ENCODE measurements at places on chromosomes 1 and 21. TPM values are rescaled to one million over a fixed set of nuclear protein-coding genes. Genes with fewer than 3 reads are reported as not detected.

The SLC1A7 gene
- polyA plus RNA-seq, result 0.10 TPM

The GREM2 gene
- polyA plus RNA-seq, result 0.80 TPM

The MAGI3 gene
- 23.9 TPM for polyA plus RNA-seq

The PLA2G2E gene
- polyA plus RNA-seq, result not detected

The ADAMTS5 gene
- 22.0 TPM for polyA plus RNA-seq

DNA sequence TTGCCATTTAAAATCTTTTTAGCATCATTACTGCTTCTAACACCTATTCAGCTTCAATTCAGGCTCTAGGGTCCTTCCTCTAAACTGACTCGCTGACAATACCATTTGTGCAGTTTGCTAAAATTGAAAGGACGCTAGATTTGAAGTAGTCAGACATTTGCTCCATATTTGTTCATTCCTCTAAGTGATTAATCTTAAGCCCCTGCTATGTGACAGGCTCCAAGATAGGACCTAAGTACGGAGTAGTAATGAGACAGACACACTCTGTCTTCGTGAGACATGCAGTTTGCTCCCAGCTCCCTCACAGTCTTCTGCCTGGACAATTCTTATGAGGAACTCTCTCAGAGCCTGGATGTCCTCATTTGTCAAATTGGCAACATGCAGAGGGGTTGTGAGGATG is 26.1 kb upstream of the CD53 start:
- no peak for DNase-seq

GRCh38 chr1:226764533-226764932 is 25.5 kb upstream of the ITPKB start:
- no peak for DNase-seq

- DNase-seq, result no peak
These were observed 157.4 kb downstream of the HUNK start for GRCh38 chr21:32030146-32030652.

GRCh38 chr1:240294566-240294965 is 202.9 kb downstream of the FMN2 start:
- DNase-seq, result no peak

DNA sequence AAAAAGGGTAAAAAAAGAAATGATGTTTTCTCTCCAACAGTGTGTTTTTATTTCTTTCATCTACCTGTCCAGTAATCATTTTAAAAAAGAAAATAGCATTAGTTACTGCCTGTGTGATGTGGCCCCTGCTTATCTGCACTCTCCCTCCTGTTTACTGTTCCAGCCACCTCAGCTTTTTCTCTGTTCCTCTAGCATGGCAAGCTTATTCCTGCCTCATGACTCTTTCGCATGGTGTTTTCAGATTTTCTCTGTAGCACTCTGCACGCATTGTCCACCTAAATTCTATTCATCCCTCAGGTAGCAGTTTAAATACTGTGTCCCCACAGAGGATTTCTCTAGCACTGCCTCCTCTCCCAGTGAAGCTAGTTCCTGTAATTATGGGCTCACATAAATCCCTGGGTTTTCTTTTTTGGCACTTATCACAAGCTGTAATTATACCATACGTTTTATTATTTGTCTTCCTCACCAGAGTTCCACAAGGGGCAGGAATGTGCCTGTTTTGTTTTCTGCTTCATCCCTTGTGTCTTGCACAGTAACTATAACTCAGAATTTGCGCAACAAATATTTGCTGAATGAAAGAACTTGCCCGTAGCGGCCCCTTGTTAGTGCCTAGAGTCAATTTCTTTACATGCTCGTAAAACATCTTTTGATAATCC is 51.4 kb upstream of the LRIG2 start:
- DNase-seq, result no peak

DNA sequence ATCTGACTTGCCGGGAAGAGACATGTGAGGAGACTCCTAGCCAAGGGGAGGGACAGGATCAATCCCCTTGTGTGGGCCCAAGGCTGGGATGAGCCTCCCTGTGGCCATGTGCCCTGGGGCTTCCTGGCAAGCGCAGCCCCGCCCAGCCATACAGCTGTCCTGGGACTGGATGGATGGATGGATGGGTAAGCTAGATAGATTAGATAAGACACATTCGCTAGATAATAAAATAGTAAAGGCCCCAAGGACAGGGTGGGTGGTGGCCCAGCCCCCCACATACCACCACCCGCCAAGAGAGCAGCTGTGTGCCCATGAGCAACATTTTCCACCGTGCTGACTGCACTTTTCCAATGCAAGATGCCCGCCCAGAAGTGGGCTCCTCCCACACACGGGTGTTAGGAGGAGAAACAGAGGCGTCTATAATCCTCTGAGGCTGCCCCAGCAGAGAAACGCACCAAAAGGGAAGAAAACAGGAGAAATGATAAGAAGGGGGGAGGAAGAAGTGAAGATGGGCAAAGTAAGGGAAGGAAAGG is 25.1 kb downstream of the ZBTB17 start:
- DNase-seq, result no peak

DNA sequence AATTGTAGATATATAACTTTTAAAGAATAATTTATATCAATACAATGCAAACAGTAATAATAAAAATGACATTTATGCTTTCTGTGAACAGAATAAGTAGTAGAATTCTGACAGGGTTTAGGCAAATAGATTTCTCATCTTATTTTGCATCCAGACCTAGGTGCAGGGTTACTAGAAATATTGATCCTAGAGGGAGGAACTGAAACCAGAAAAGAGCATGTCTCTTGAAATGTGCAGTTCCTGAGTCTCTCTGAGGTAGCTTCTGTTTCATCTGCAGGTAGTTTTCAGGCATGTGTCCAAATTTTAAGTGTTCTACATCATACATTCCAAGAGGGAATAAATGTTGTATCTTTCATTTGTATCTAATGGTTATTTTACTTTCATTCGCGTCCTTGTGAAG is 631.9 kb upstream of the ADGRL4 start:
- DNase-seq, result no peak

GRCh38 chr1:235601104-235601503 is 48.5 kb downstream of the GNG4 start:
- DNase-seq, result no peak

GRCh38 chr1:86542631-86543030 is 4.2 kb upstream of the CLCA4 start:
- no peak for DNase-seq

- no peak for DNase-seq
These were observed 31.7 kb downstream of the SLC5A9 start for GRCh38 chr1:48254254-48254653.

DNA sequence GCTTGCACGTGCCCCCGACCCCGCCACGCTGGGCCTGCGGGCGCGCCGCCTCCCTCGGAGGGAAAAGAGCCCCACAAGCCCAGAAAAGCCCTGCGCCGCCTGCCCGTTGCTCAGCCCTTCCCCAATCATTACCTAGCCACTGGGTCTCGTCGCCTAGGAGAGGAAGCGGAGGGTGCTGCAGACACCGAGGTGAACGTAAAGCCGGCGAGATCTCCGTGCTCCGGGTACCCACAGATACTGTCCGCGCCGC is at the start of gene ENO1:
ENO1 (minus strand) TSS at position 239 of the 250 bp plus-strand sequence. CDS start 3,778 bp downstream, outside the sequence.
- DNase-seq, result no peak

DNA sequence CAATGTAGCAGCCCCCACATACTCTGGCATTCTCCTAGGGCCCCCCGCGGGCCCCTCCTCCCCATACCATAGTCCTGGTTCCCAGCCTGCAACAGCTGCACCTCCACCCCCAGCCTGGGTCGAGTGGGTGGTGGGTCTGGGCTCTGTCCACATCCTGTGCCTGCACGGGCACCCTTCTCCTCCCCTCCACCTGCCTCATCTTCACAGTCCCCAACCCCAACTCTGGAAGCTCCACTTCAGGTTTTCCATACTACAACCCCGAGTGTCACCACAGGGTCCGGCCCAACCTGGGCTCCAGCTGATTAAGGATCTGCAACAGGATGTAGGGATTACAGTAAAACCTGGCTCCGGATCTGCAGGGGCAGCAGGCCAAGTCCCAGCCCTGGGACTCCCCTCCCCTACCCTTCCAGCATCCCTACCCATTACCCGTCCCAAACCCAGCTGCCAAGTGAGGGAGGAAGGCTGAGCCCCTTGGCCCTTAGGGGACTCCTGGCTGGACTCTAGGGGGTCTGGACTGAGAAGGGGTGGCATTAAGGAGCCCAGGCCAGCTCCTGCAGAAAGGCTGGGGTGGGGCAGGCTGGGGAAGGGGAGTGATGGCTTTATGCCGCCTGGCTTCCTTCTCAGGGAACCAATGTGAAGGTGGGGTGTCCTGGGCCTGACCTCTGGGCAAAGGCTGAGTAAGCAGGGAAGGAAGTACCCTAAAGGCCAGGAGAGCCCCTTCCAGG is 116.8 kb downstream of the CASZ1 start:
- DNase-seq, result no peak

GRCh38 chr1:221025956-221026355 is 146.7 kb downstream of the HLX start:
- DNase-seq, result no peak

- DNase-seq, result no peak
These were observed 174.6 kb downstream of the KCNK2 start for GRCh38 chr1:215256936-215257679.

DNA sequence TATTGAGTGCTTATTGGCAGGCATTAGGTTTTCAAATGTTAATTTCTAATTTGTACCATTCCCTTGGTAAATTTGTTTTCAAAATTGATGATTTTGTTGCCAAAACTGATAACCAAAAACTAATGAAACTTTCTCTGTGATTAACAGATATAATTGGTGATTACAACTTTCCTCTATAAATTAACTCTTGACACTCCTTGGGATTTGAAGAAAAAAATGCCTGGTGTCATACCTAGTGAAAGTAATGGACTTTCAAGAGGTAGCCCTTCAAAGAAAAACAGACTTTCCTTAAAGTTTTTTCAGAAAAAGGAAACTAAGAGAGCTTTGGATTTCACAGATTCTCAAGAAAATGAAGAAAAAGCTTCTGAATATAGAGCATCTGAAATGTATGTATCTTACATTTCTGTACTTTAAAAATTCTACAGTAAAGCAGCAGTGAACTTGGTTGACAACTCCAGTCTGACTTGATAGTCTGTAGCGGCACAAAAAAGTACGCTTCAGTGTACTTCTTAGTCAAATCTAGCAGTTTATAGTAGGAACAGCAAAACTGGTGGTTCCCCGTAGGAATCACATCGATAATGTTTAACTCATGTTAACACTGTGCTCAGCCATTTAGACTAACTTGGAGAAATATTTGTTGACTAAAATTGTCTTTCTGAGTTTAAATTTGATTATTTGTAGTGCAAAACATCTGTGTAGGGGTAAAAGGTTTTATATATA is 3.0 kb downstream of the USP1 start:
- DNase-seq, result no peak

DNA sequence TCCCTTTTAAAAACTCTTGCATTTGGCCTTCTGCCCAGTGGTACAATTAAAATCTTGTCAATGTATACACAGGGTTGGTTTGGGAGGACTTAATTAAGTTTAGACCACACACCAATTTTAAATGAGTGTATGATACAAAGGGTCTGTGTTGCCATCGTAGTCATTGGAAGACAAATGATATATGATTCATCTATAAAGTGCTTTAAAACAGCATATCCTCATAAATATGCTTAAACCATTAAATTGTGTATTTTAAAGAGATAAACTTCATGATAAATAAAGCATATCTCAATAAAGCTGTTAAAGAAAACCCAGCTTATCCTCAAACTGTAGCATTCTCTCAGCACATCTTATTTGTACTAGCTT is 69.5 kb downstream of the LUZP1 start:
- DNase-seq, result no peak

- no peak for DNase-seq
These were observed 358.1 kb downstream of the LRRIQ3 start for GRCh38 chr1:73839922-73840321.

- no peak for DNase-seq
These were observed 109.8 kb downstream of the TOMM20 start for GRCh38 chr1:235018720-235019444.

DNA sequence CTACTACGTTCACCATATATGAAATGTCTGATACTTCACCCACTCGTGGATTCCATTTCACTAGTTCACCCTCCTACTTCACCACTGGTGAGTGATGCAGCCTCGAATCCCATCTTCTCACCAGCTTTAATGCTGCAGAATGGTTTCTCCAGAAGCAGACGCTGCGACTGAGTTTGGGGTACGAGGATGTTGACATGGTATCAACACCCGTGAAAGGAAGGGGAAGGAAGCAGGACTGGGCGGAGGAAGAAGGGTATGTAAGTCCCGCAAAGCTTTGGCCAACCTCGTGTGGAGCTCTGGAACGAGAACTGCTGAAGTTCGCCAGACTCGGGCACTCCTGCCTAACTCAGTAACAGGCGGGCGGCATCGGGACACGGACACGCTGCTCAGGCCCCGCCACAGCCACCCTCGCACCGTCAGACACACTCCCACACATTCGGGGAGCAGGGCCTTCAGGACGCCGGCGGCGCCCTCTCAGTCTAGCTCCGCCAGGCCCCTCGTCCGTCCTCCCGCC is 833 bp upstream of the DIP2A start:
- DNase-seq, result no peak

DNA sequence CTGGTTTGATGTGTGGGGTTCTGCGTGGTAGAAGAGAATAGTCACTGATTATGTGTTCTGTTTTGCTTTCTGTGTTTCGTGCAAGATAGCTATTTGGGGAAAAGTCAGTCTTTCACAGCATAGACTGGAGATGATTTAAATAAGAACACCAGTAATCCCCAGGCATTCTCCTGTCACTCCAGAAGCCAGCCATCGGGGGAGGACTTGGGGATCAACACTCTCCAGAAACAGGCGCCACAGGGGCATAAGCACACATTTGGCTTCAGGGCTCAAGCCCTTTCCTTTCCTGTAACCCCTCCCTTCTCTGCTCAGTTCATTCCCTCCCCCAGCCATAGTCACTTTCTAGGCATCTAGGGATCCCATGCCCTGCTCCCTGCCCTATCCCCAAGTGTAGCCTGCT is 97.3 kb upstream of the BEND5 start:
- no peak for DNase-seq

- DNase-seq, result no peak
These were observed 48.0 kb upstream of the TMEM125 start for GRCh38 chr1:43221797-43222196.

DNA sequence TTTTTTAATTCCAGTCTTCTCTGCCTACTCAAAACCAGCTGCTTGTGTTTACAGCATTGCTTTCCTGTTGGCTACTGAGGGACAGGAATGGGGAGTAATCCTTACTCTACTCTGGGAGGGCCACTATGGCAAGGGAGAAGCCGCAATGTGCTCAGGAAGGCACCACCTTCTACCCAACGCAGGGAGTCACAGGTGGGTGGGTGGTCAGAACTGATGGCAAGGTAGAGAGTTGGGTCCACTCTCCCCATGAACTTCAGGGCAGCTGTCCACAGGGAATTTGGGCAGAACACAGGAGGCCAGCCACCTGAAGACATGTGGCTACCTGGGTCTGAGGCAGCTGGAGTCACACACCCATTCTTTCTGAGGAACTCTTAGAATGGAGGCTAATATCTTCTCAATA is 40.5 kb upstream of the HMGB4 start:
- DNase-seq, result no peak

All from renal cortex interstitium (tissue), 15 donors.